ENCODE measurements at places on chromosomes 6 and 20. TPM values are rescaled to one million over a fixed set of nuclear protein-coding genes. Genes with fewer than 3 reads are reported as not detected.

- DNase-seq: no peak
Measured at GRCh38 chr20:37567331-37567665, 39.6 kb upstream of the BLCAP start.

- DNase-seq: no peak
Measured at GRCh38 chr6:14313248-14313647, 195.7 kb downstream of the CD83 start.

DNA sequence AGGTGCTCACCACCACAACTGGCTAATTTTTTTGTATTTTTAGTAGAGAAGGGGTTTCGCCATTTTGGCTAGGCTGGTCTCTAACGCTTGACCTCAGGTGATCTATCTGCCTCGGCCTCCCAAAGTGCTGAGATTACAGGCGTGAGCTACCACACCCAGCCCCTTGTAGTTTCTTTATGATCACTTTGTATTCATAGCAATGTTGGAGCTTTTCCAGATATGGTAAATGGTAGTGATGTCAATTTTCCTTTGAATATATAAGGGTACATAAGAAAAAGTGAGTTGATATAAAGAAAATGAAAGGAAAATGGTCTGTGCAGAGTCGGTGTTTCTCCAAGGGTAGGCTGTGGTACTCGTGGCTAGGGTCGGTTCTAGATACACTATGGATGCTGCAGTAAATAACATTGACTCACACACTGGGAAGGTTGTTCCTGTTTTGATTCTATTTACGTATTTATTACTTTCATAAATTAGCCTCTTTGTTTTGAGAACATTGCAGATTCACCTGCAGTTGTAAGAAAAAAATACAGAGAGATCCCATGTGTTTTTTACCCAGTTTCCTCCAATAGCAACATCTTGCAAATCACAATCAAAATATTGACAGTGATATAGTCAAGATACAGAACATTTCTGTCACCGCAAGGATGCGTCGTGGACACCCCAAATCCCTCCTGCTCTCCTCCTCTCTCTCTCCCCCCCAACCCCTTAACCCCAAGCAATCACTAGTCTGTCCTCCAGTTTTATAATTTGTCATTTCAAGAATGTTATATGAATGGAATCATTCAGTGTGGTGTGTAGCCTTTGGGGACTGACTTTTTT lies 2.5 kb downstream of the ZNF831 start:
- no peak for DNase-seq

LIN28B gene
- total RNA-seq: 110 TPM

RIPPLY2 gene
- total RNA-seq: 0.90 TPM
